AG10803 (cell line): ENCODE measurements at places on chromosomes 13 and 19.

GRCh38 chr13:99996381-99996973 is 14.9 kb downstream of the ZIC2 start:
- no peak for DNase-seq

GRCh38 chr13:111204438-111205177 is 89.5 kb downstream of the ARHGEF7 start:
- DNase-seq: peak; percentile 86

DNA sequence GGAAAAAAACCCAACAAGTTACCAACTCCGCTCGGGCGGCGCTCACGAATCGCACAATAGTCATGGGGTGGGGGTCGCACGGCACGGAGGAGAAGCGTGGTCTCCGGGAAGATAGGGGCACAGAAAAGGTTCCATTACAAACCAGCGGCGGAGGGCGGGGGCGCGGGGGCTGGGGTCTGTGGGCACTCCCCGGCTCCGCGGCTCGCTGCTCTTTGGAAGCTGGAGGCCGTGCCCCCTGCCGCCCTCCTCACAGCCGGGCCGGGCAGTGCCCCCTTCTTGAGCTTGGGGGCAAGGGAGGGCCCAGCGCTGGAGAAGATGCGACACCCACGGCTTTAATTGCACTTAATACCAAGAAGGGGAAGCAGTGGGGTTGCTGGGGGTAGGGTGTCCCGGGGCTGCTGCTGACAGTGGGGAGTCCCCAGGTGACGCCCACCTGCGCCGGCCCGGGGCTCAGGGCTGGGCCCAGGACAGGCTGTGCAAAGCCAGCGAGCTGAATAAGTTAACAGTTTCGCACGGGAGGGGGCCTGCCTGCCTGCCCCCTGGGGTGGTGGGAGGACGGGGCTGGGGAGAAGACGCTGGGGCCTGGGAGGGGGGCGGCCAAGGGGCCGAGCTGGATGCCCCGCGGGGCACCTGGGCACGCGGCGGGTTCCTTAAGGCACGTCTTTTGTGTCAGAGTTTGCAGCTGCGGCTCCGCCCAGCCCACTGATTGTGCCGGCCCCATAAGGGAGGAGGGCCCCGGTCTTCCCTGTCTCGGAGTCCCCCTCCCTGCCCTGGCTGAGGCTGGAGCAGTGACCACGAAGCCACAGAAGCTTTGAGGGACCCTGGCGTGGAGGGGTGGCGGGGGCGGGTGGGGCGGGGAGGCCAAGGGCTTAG is 9.8 kb downstream of the DCAF15 start:
- no peak for DNase-seq

GRCh38 chr13:113493315-113493951 is 2.9 kb upstream of the DCUN1D2 start:
- peak; percentile 93 for DNase-seq

GRCh38 chr19:35156673-35157014 is 2.1 kb downstream of the FXYD5 start:
- DNase-seq: no peak

GRCh38 chr19:19034204-19034624 is 811 bp downstream of the ARMC6 start:
- peak; percentile 39 for DNase-seq

DNA sequence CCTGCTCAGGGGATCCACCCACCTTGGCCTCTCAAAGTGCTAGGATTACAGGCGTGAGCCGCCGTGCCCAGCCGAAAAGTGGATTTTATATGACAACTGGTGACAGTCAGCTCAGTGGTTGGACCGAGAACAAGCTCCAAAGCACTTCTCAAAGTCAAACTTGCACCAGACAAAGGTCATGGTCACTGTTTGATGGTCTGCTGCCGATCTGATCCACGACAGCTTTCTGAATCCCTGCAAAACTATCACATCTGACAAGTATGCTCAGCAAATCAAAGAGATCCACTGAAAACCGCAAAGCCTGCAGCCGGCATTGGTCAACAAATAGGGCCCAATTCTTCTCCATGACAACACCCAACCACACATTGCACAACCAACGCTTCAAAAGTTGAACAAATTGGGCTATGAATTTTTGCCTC is 21.6 kb upstream of the NAA16 start:
- peak; percentile 5 for DNase-seq

GRCh38 chr19:843180-843835 is 2.5 kb downstream of the PRTN3 start:
- DNase-seq: no peak

- peak; percentile 54 for DNase-seq
These were observed 82.9 kb downstream of the DIAPH3 start for GRCh38 chr13:60080850-60081249.

- no peak for DNase-seq
These were observed 285.9 kb downstream of the RFC3 start for GRCh38 chr13:34103854-34104253.

DNA sequence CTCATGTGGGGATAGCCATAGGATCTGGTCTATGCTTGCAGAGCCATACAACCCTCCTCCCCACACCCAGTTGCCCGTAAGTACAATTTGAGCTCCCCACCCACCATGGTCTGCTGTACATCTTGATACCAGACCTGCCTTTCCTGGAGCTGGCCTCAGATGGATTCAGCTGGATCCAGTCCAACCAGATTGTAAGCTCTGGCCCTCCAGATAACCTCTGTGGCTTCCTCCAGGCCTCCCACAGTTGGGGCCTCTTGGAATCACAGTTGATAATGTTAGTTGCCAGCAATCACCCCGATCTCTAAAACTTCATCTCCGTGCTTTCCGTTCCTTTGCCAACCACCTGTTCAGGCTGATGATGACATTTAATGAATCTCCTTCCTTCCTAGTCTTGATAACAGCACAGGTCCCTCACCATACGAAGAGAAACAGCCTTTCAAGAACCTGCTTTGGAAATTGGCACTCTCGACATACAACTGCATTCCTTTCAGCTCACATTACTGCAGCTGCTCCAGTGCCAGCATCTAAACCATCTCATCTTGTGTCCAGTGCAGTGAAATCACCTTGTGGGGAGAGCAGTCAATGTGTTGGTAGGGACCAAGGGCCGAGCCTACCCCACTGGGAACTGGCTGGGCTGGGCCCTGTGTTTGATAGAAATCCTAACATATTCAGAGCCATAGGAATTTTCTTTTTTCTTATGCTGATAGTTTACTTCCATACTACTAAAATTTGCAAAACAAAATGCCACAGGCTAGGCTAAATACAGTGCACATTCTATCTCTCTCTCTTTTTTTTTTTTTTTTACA is 15.1 kb upstream of the FOXO1 start:
- no peak for DNase-seq

GRCh38 chr13:57137585-57137984 is 3.1 kb upstream of the PRR20A start:
- no peak for DNase-seq

DNA sequence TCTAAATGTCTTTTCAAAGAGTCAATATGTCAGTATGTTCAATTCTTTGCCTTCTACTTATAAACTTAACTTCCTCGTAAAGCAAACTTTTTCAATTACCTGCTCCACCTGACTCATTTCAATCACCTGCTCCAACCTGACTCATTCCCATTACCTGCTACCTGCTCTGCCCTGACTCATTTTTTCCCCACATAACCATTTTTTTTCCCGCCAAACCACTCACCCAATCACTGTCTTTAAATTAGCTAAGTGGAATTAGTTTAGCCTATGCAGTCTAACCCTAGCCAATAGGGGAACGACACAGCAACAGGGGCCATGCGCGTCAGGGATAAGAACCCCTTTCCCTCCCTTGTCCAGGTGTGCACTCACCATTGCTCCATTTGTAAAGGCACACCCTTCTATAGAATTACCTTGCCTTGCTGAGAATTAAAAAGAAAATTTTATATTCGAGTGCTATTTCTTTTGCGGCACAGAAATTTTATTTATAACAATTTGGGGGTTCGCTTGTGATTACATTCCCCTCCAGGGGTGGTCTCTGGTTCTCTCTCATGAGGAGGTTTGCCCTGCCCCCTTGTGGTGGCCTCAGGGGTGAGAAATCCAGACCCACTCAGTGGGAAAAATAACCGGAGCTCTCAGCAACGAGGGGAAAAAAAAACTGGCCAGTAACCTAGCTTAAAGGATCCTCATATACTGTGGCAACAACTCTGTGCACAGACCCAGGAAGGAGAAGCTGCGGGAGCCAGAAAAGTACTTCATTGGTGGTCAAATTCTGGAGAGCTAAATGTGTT is 193.1 kb downstream of the ZNF486 start:
- DNase-seq: no peak

DNA sequence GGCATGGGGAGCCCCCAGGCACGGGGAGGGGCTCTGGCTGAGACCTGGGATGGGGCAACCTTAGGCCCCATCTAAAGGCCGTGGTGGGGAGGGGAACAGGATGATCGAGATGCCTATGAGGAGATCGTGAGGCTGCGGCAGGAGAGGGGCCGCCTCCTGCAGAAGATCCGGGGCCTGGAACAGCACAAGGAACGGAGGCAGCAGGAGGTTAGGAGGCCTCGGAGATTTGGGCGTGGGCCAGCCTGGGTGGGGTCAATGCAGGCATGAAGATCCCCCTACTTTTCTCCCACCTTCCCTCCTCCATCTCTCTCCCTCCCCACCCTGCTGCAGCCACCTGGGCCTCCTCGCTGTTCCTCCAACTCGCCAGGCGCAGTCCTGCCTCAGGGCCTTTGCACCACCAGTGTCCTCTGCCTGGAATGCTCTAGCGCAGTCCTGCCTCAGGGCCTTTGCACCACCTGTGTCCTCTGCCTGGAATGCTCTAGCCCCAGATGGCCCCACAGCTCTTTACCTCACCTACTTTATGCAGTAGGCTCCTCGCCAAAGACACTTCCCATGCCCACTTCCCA is 19.1 kb upstream of the EBI3 start:
- DNase-seq: no peak

DNA sequence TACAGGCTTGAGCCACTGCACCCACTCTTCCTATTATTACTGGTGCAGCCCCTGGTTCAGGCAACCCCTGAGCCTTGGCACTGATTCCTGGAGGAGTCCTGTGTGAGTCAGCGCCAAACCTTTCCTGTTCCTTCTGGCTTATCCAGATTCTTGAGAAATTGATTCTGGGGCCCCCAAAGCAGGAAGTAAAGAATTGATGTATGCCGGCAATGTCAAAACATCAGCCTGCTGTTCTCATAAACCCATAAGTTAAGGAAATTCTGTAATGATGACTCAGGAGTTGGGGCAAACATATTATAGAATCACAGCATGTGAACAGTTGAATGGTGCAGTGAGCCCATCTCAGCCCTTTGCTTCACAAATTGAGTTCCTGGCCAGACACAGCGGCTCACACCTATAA is 1.4 kb upstream of the OR7G3 start:
- DNase-seq: no peak

- DNase-seq: peak; percentile 54
These were observed 28.8 kb downstream of the ACTN4 start for GRCh38 chr19:38676023-38676877.

GRCh38 chr13:66218583-66218982 is 1011.6 kb downstream of the PCDH9 start:
- no peak for DNase-seq

DNA sequence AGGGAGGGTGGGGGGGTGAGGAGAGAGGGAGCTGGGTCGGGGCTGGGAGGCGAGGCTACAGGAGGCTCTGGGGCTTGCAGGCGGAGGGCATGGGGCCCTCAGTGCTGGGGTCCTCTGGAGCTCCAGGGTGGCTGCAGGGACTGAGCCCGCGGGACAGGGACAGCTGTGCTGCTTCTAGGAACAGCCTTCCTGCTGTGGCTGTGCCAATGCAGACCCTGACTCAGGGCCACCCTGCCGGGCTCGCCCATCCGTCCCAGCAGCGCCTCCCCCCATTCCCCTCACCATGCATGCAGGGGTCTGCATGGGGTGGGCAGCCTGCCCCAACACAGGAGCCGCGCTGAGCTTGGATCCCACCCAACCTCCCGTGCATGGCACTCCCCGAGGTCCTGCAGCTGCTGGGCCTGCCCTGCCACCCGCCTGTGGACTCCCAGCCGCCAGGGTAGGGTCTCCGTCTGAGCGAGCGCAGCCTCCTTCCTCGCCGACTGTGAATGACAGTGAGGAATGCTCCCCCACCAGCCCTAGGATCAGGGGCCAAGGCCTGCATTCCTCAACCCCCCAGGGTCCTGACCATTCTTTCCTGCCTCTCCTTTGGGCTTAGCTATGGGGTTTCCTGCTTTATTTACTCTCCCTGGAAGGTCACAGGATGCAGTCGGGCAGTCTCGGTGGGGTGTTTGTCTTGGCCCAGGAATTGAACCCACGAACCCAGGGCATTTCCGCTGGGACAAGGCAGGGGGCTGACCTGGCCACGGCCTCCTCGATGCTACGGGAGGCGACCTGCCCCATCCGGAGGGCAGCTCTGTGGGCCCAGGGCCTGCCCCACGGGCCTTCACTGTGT is 23.4 kb downstream of the CEBPG start:
- DNase-seq: no peak

DNA sequence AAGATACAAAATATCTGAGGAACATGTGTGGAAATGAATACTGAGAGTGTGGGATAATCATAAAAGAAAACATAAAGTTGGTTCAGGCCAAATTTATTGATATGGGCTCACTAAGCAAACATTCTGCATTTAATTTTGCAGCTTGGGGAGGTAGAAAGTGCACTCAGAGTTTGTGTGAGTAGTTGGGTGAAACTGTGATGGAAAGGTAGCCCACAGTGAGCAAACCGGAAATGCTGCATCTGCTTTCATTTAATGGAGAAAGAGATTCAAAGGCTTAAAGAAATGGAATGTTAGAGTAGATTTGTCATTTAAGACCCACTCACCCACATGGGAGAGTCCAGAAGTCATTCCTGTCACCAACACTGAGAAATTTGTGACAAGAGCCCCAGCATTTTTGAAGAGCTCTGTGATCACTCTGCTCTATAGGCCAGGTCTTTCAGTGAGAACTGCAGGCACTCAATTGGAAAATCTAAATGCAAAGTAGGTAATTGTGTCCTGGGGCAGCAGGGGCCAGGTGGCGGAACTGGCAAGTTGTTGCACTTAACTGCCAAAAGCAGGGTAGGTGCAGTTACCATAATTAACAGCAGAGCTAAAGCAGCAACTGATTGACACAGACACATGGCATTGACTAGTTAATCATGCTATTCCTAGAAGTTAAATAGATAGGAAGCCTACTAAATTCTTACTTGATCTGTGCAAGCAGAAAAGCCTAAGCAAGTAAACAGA is 1228.3 kb upstream of the PCDH20 start:
- DNase-seq: no peak

DNA sequence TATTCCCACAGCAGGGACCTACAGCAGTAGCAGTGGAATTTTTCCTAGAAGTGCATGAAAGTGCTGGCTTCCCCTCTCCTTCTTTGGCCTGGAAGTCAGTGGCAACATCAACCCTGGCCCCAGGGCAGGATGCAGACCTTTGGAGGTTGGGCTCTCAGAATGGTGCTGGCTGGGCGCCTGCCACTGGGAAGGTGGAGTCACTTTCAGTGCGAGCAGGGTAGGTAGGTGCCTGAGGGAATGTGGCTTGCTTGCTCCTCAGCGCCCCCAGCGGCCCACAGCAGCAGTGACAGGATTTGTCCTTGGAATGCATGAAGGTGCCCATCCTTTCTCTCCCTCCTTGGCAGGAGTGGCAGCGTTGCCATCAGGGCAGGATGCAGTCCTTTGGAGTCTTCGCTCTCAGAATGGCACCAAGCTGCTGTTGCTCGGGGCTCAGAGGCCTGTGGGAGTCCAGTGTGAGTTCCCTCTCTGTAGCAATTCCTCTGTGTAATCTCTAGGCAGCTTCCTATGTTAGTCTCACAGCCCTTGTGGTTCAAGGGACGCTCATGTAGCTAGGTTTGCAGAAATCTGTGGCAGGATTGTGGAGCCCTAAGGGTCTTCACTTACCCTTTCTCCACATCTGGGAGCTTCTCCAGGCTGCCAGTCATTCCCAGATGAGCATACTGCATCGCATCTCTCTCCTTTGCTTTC is 354.4 kb upstream of the DACH1 start:
- no peak for DNase-seq
